Fibroblast of lung (primary cell): ENCODE measurements at places on chromosomes 12 and 14.
A peak's percentile ranks its signal among the peaks of the same experiment; 100 is the strongest.

- DNase-seq: peak; percentile 2
- no peak overlapping the region for H3K27ac ChIP-seq
- H3K36me3 ChIP-seq: no peaks in the 10 kb centered on the region
Measured at GRCh38 chr14:104034976-104035699, 50.4 kb upstream of the ASPG start.

DNA sequence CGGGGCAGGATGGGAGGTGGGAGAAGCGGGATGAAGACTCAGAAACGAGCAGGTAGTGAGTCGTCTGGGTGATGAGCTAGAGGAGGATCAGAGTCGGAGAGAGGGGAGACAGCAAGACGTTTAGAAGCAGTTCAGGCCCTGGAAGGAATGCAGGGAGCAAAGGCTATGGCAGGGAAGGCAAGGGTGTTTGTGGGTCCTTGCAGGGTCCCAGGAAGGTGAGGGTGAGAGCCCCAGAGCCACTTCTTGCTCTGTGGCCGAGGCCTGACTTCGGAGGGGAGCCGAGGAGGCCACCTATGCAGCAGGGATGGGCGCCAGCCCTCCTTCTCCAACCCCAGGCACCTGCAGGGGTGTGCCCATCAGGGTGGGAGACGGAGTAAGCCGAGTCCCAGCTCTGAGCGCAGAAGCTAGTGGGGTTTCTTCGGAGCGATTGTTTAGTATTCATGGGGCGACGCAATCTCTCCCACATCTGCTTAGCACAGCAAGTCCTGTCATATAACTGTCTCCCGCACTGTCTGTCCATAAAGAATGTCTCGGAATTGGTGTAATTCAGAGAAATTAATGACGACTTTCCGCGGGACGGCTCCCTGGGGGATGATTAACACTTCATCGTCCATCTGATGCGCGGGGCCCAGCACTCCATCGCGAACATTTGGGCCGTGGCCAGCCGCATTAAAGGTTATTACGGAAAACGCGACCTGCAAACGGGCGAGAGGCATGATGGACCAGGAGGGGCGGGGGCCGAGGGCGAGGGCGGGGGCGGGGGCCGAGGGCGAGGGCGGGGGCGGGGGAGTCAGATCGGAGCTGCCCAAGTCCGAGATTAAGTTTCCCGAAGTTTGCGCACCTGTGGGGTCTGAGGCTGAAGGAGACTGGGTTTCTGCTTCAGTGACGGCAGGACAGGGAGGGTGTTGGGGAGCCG, 12.2 kb upstream of the CALCOCO1 start:
- H3K27ac ChIP-seq: no peak overlapping the region
- H3K27me3 ChIP-seq: peaks cover 54% of the 10 kb centered on the region
- DNase-seq: peak; percentile 18
- H3K4me3 ChIP-seq: no peak overlapping the region

GRCh38 chr14:50943943-50944646, at the start of gene PYGL:
Gene PYGL (minus strand): TSS chr14:50944483. CDS start chr14:50944403, 80 bp downstream.
- H3K27me3 ChIP-seq: no peaks in the 10 kb centered on the region
- no peaks in the 10 kb centered on the region for H3K4me1 ChIP-seq
- peak within 1 kb of the TSS; percentile 6 for H3K27ac ChIP-seq
- H3K36me3 ChIP-seq: peaks cover 3% of the 10 kb centered on the region
- H3K4me3 ChIP-seq: peak within 1 kb of the TSS; percentile 85
- peak; percentile 60 for DNase-seq

DNA sequence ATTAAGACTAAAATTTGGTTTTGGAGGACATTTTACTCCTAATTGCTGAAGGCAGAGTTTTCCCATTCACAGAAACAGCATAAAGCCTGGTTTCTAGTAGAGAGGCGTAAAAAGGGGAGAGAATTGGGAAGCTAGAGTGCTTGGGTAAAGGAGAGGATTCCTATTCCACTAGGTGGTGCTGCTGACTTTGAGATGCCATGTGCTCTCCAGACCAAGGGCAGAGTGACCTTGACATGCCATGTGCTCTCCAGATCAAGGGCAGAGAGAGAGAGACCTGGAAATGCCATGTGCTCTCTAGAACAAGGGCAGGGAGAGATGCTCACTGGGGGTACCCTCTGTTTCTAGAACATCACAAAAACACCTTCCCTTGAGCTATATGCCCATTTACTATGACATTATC, 176.2 kb upstream of the PDZRN4 start:
- no peak overlapping the region for H3K4me3 ChIP-seq
- H3K27ac ChIP-seq: no peak overlapping the region
- H3K36me3 ChIP-seq: no peaks in the 10 kb centered on the region

DNA sequence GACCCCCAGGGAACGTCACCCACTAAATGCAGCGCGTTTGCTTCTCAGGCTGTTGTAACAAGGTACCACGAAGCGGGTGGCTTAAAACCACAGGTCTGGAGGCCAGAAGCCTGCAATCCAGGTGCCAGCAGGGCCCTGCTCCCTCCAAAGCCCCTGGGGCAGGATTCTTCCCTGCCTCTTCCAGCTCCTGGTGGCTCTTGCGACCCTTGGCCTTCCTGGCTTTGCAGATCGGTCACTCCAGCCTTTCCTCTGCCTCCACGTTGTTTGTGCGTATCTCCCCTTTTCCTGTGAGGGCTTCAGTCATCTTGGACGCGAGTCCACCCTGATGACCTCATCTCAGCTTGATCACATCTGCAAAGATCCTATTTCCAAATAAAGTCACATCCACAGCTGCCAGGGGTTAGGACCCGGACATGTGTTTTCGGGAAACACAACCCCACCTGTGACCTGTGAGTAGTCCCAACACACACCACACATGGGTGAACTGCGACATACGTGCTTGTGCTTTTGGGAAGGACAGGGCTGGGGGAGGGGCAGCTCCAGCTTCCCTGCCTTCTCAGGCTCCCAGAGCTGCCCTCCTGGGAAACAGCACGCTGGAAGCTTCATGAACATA, 114.5 kb upstream of the NCOR2 start:
- H3K4me3 ChIP-seq: no peak overlapping the region
- peaks cover 40% of the 10 kb centered on the region for H3K4me1 ChIP-seq
- peak; percentile 95 for DNase-seq

GRCh38 chr12:64895526-64895925, 71.1 kb downstream of the TBC1D30 start:
- peaks cover 13% of the 10 kb centered on the region for H3K4me1 ChIP-seq
- H3K27ac ChIP-seq: peak overlapping the region; percentile 34
- peak; percentile 46 for DNase-seq
- no peaks in the 10 kb centered on the region for H3K36me3 ChIP-seq

DNA sequence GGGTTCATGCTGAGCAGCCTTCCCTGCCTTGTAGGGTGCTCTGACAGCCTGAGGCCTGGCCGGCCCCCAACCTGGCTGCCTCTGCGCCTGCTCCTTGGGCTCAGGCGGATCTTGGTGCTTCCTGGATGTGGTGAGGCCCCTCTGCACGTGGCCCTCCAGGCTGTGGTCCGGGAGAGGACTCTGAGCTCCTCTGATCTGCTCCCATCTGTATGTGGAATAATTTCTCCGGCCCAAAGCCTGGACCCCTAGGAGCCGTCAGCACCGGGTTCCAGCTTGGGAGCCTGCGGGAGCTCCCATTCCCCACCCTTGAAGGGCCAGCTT, 21.3 kb upstream of the EIF2B2 start:
- no peak overlapping the region for H3K4me3 ChIP-seq
- no peaks in the 10 kb centered on the region for H3K36me3 ChIP-seq
- H3K27me3 ChIP-seq: no peaks in the 10 kb centered on the region
- H3K27ac ChIP-seq: no peak overlapping the region
- no peaks in the 10 kb centered on the region for H3K4me1 ChIP-seq

- no peak overlapping the region for H3K27ac ChIP-seq
- H3K4me1 ChIP-seq: peaks cover 8% of the 10 kb centered on the region
- DNase-seq: peak; percentile 68
- peak overlapping the region; percentile 57 for H3K4me3 ChIP-seq
Measured at GRCh38 chr12:110744151-110744571, 1.5 kb upstream of the PPP1CC start.

DNA sequence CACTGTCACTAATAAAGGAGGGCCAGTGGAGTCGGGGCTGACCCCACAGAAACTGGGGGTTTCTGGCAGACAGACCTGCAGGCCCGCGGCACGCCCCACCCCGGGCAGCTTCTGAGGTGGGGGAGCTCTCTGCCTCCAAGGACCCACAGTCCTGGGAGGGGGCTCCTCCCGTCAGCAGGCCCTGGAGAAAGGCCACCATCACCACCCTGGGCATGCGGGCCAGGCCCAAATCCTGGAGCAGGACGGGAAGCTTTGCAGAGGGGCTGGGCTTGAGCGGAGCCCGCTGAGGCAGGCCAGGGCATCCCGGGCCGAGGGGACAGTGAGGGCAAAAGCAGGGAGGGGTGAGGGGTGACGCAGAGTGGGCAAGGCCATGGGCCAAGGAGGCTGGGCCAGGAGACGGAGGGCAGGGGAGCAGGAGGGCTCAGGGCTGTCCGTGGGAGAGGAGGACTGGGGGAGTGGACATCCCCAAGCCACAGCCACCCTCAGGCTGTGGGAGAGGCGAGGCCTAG, 11.1 kb upstream of the GPR132 start:
- DNase-seq: no peak
- H3K36me3 ChIP-seq: no peaks in the 10 kb centered on the region
- H3K27ac ChIP-seq: no peak overlapping the region
- no peak overlapping the region for H3K4me3 ChIP-seq
- peaks cover 3% of the 10 kb centered on the region for H3K4me1 ChIP-seq

- no peaks in the 10 kb centered on the region for H3K27me3 ChIP-seq
- H3K27ac ChIP-seq: no peak overlapping the region
- no peak overlapping the region for H3K4me3 ChIP-seq
- no peaks in the 10 kb centered on the region for H3K36me3 ChIP-seq
Measured at GRCh38 chr12:76449993-76450392, 101.8 kb upstream of the BBS10 start.

DNA sequence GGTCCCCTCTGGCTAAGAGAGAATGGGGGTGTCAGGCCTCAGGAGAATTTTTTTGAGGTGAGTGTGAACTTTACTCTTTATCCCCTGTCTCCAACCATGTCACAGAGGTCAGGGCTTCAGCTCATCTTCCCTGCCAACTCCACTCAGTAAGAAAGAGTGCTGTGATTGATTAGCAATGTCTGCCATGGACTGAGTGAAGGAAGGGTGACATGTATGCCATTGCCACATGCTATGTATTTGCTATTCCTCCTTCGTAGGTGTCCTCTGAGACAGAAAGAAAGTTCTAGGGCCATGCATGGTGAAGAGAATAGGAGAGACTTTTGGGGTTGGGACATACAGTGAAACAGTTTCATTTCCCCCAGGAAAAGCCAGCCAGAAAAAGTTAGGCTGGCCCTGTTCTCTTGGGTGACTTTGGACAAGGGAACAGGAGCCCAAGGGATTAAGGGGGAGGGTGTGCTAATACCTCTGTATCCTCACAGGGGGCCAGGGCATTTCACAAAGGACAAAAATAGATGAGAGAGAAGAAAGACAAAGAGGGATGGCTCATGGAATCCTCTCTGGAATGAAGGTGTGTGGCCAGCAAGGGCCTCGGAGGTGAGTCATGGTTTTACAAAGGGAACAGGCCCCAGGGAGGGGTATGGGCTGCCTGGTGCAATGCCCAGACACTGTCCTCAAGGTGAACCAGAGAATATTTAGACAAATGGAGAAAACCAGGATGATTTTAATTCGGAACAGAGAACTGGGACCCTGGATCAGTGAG, 13.9 kb upstream of the MYL2 start:
- H3K36me3 ChIP-seq: no peaks in the 10 kb centered on the region
- no peak overlapping the region for H3K27ac ChIP-seq
- H3K4me1 ChIP-seq: no peaks in the 10 kb centered on the region
- DNase-seq: no peak

GRCh38 chr12:124392271-124392666, 97.4 kb downstream of the RFLNA start:
- no peaks in the 10 kb centered on the region for H3K27me3 ChIP-seq
- peaks cover 56% of the 10 kb centered on the region for H3K4me1 ChIP-seq
- peak; percentile 74 for DNase-seq
- peaks cover under 1% of the 10 kb centered on the region for H3K36me3 ChIP-seq
- no peak overlapping the region for H3K4me3 ChIP-seq

GRCh38 chr12:6116471-6117021, 7.9 kb downstream of the VWF start:
- DNase-seq: peak; percentile 94
- no peaks in the 10 kb centered on the region for H3K36me3 ChIP-seq
- no peak overlapping the region for H3K27ac ChIP-seq
- no peaks in the 10 kb centered on the region for H3K4me1 ChIP-seq

GRCh38 chr12:30837595-30837994, 82.8 kb upstream of the CAPRIN2 start:
- no peak for DNase-seq
- no peaks in the 10 kb centered on the region for H3K4me1 ChIP-seq
- no peak overlapping the region for H3K4me3 ChIP-seq
- no peak overlapping the region for H3K27ac ChIP-seq
- H3K27me3 ChIP-seq: peaks cover 2% of the 10 kb centered on the region

DNA sequence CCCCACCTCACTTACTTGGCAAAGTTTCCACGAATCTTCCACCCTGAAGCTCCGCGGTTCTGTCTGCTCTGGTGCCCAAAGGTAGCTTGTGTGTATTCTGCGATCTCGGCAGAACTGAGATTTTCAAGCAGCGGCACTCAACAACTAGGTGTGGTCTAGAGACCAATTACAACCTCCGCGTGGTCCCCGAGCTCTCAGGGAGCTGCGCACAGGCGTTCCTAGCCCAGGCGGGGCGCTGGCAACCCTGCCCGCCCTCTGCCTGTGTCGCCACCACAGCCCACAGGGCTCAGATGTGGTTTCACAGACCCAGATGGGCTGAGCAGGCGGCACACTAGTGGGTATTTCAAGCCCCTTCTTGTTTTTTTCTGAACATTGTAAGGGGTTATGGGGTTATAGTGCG, 1.5 kb upstream of the DIABLO start:
- H3K4me1 ChIP-seq: peaks cover 15% of the 10 kb centered on the region
- no peak overlapping the region for H3K27ac ChIP-seq
- DNase-seq: no peak
- no peak overlapping the region for H3K4me3 ChIP-seq

DNA sequence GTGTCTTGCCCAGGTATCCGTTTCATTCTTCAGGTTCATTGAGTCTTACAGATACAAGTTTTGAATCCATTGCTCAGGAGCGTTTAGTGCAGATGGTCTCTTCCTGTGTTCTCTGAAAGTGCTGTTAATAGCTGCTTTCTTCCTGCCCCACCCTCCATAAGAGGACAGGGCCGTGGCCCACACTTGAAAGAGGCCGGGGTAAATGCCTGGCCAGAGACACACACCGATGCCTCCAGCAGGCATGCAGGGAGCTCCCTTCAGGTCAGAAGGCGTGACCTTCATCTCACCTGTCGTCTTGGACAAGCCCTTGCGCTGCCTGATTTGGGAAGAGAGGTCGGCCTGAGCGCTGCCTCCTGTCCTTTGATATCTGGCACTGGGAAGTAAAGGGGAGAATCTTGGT, 11.6 kb downstream of the PRKAB1 start:
- no peaks in the 10 kb centered on the region for H3K27me3 ChIP-seq
- DNase-seq: no peak
- peaks cover 20% of the 10 kb centered on the region for H3K36me3 ChIP-seq
- no peak overlapping the region for H3K27ac ChIP-seq
- no peaks in the 10 kb centered on the region for H3K4me1 ChIP-seq

- no peak for DNase-seq
- no peak overlapping the region for H3K4me3 ChIP-seq
- no peak overlapping the region for H3K27ac ChIP-seq
- H3K36me3 ChIP-seq: no peaks in the 10 kb centered on the region
Measured at GRCh38 chr12:42945927-42946326, 356.4 kb upstream of the PRICKLE1 start.
